ENCODE measurements at places on chromosomes 5 and 9.

DNA sequence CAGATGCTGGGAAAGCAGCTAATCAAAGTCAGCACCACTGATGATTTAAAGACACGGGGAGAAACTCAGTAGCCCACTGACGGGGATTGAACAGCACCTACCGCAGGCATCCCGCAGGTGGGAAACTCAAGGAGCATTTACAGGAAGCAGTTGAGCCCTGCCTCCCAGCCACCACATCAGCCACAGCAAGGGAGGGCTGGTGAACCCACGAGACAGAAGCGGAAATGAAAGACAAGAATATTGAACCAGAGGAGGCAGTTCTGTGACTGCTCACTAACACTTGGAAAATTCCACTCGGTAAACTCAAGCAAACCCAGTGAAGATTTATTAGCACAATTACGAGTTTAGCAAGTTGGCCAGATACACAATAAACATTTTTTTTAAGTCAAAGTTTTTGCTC, 10.6 kb upstream of the FAM163B start:
- peak; percentile 50 for DNase-seq

DNA sequence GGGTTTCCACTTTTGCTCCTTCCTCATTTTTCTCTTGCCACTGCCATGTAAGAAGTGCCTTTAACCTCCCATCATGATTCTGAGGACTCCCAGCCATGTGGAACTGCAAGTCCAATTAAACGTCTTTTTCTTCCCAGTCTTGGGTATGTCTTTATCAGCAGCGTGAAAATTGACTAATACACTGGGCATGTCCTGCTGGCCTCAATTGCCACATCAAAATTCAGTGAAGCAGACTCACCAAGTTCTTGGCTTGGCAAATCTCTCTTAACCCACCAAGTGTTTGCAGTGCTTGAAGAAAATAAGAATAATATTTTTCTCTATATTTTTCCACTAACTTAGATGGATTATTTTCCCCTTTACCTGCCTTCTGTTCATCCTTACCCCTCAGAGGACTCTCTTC, 212.0 kb downstream of the BRINP1 start:
- DNase-seq = no peak

- no peak for DNase-seq
These were observed 2.1 kb downstream of the PAPPA start for GRCh38 chr9:116155698-116156039.

DNA sequence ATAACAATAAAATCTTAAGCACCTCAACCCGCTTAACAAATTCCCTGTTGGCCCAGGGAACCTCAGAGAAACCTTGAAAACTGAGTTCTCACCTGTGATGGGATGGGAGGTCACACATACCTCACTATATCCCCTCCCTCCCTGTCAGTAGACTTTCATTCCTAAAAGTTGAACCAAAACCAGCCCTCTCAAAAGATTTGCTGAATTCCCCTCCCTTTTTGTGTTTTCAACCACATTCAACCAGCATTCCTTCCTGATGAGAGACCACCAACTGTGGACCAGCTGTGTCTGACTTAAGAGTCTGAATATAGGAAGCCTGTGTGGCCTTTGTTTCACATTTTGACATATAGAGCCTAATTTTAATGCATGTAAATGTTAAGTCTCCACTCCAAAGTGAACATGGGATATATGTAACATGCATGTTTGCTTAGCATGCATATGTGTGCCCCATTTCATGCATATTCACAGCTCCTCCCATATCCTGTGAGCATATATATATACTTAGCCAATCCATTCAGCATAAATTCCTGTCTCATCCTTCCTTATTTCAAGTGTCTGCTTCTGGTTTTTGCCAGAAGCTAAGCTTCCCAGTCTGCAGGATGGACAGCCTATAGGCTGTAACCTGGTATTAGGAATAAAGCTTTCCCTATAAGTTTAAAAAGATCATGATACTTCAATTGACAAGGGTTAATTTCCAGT, 604.6 kb downstream of the PTPRD start:
- no peak for DNase-seq

- no peak for DNase-seq
These were observed 53.4 kb upstream of the RARS1 start for GRCh38 chr5:168432903-168433302.

- DNase-seq = no peak
These were observed 94.0 kb upstream of the GRIN3A start for GRCh38 chr9:101832486-101832885.

DNA sequence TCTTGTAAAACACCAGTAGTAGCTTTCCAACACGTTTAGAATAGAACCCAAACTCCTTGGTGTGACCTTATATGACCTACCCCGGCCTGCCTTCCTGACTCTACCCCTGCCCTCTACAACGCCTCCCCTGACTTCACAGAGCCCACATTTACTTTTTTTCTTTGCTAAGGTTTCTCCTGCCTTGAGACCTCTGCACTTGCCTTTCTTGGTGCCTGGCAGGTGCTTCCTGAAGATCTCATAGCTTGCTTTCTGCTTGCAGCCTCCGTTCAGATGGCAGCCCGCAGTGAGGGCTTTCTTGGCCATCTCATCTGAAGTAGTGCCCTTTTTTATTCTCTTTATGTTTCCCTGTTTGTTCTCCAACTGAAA, 24.3 kb downstream of the NUP214 start:
- no peak for DNase-seq

DNA sequence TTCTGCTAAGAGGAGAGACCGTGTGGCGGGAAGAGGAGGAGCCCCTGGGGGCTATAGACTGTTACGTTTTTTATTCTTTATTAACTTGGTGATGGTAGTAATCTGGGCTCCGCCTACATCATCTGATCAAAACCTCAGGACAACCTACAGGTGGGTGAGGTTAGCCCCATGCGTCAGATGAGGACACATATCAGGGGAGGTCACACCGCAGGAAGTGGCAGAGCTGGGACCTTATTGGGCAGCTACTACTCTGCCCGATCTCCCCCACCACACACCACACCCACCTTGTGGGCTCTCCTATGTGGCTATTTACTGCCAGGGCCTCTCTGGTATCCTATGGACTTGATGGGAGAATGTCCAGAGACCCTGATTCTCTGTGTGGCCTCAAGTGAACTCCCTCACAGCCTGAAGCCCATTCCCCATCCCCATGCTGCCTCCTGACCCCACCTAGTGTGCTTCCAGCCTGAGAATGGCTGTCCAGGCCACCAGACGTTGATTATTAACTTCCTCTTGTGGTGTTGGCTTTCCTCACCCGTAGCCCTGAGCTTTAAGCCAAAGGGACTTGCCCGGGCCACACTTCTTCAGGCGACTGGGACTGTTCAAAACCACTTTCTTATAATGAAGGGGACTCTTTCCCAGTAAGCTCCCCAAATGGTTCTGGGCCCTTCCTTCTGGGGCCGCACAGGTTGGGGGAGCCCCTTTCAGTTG, 8.2 kb downstream of the UNC5A start:
- DNase-seq = peak; percentile 19

GRCh38 chr9:137579259-137579604, 507 bp upstream of the DPH7 start:
- DNase-seq = no peak

GRCh38 chr5:173917788-173918786, 29.9 kb downstream of the CPEB4 start:
- peak; percentile 63 for DNase-seq

DNA sequence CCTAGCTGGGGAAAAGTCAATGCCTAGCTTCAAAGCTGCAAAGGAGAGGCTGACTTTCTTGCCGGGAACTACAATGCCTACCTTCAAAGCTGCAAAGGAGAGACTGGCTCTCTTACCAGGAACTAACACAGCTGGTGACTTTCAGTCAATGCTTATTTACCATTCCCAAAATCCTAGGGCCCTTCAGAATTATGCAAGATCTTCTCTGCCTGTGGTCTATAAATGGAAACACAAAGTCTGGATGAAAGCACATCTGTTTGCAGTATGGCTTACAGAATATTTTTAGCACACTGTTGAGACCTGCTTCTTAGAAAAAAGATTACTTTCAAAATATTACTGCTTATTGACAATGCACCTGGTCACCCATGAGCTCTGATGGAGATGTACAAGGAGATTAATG, 259.4 kb downstream of the PLK2 start:
- no peak for DNase-seq

DNA sequence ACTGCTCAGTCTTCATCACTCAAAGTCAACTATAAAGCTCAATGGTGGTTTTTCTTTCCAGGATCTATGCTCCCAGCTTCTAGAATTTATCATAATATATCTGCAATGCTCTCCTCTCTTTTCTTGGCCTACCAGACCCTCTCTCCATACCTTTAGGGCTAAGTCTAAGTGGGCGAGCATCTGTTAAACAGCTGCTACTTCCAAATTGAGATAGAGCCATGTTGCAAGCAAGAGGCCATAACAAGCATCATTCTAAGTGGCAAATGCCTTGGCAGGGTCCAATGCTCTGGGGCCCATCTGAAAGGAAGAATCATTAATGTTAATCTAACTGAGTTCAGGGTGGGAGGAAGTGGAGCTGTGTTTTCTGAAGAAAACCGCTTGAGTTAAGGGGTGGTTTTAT, 324.0 kb downstream of the TLR4 start:
- no peak for DNase-seq

DNA sequence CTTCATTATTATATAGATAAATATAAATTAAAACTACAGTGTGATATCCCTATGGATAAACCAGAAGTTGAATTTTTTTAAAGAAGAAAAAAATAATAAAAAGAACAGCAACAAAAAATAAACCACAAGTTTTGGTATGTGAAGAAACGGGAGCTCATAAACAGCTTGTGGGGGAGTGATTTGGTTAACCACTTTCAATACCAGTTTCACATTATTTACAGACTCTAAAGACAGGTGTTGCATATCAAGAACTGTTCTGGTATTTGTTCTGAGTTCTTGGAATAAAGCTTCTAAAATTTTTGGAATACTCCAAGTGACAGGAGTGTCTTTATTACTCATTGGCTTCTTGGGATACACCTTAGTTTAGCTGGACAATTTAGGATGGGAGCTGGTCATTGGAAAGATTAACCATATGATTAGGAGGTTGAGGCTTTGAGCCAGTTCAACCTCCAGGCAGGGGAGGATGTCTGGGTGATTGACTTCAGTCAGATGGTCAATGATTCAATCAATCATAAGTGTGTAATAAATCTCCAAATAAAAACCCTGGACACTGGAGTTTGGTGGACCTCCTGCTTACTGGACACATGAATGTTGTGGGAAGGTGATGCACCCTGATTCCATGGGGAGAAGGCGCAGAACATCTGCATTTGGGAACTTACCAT, 2223.1 kb upstream of the C9orf72 start:
- DNase-seq = no peak

DNA sequence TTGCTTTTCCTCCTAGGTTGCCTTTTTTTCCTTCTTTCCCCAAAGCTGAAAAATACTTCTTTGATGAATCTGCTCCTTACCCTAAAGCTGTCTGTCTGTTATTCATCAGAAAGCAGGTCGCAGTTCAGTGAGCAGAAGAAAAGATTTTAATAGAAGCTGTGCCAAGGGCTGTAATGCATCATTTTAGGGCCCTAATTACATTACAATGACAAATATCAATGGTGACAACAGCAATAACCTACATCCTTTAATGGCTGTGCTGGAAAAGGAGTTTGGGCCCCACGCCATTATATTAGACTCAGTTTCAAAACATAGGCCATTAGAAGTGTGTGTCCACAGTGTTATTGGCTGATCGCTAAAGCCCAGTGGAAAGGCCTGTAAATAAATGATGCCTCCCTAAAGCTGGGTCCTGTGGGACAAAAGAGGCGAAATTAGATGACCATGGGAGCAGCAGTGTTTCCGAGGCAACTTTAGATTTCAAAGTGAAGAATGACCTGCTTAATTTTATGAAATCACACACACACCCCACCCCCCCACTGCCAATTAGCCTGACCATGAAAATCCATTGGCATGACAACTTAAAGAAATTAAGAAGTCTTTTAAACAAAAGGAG, 38.4 kb downstream of the TLE4 start:
- DNase-seq = no peak

- no peak for DNase-seq
These were observed 78.1 kb downstream of the CFAP95 start for GRCh38 chr9:69898714-69899209.

GRCh38 chr5:169178754-169179153, 122.2 kb downstream of the SLIT3 start:
- DNase-seq = no peak

DNA sequence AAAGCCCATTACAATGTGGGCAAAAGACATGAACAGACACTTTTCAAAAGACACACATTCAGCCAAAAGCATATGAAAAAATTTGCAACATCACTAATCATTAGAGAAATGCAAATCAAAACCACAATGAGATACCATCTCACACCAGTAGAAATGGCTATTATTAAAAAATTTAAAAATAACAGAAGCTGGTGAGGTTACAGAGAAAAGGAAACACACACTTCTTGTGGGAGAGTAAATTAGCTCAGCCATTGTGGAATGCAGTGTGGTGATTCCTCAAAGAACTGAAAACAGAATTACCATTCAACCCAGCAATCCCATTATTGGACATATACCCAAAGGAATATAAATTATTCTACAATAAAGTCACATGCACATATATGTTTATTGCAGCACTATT, 585.2 kb upstream of the TUSC1 start:
- no peak for DNase-seq

- no peak for DNase-seq
These were observed 69.6 kb upstream of the TAF1L start for GRCh38 chr9:32705059-32705458.

GRCh38 chr9:36134761-36135505, 1.6 kb upstream of the GLIPR2 start:
- no peak for DNase-seq

- DNase-seq = no peak
These were observed 17.4 kb downstream of the ANKS6 start for GRCh38 chr9:98778711-98779530.

GRCh38 chr5:110854200-110854599, 115.4 kb downstream of the SLC25A46 start:
- no peak for DNase-seq

GRCh38 chr5:130526708-130527107, 622.4 kb downstream of the CHSY3 start:
- no peak for DNase-seq

DNA sequence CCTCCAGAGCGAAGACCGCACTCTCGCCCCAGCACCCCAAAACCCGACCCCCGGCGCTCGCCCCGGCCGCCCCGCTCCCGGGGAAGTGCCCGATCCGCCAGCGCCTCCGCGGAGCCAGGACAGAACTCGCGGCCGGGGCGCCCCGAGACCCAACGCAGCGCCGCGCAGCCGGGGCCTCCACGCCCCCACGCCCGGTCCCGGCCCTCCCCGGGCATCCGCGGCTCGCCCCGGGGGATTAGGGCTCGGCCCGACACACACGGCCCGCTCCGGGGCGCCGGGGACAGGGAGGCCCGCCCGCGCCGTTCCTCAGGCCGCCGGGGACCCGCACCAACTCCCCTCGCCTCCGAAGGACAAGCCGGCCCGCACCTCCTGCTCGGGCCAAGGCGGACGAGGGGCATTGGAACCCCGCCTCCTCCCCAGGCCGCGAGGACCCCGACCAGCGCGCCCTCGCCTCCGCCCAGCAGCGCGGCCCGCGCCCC, 544 bp downstream of the FNBP1 start:
- no peak for DNase-seq

- DNase-seq = no peak
These were observed 10.6 kb downstream of the IL9 start for GRCh38 chr5:135885031-135885430.

DNA sequence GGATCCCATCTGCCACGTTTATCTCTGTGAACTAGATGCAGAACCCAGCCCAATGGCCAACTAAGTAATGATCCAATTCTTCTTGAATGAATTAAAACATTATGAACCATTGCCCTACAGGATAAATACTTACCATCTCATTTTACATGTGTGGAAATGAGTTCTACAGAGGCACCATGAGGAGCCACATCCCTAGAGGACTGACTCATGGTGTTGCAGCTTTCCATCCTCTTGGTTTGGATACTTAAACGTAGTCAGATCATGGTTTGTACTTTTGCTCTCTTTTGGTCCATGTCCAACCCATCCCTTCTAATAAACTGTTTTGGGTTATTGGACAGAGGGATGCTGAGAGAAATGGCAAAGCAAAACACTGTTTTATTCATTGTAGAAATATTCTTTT, 484.8 kb downstream of the EBF1 start:
- DNase-seq = no peak

Measured in CD4-positive, alpha-beta T cell treated with Interleukin-4 for 1 hour (primary cell).